Dermis microvascular lymphatic vessel endothelial cell (primary cell): ENCODE measurements at places on chromosomes 3 and 15. TPM values are rescaled to one million over a fixed set of nuclear protein-coding genes. Genes with fewer than 3 reads are reported as not detected.

The NDN gene
- total RNA-seq, result 20.3 and 52.2 TPM in 2 replicates

The CPNE4 gene
- total RNA-seq, result not detected in 2 replicates

The PIGBOS1 gene
- 4.8 and 5.3 TPM in 2 replicates for total RNA-seq

The CGNL1 gene
- 25.7 and 27.7 TPM in 2 replicates for total RNA-seq

DNA sequence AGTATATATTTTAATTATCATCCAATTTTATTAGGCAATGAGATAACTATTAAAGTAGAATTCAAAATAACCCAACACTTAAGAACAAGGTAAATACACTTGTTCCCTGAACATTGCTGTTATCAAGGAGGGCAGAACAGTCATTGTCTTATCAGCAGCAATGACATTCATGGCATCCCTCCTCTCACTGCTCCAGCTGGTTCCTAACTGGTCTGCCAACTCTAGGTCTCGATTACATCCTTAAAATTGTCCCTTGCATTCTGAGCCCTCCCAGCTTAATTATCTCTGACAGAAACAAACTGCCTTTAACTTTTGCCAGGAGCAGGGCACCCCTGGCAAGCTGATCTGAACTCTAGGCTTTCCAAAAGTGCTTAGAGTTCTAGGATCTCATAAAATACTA, 14.0 kb upstream of the DYNC1LI1 start:
- DNase-seq, result no peak

DNA sequence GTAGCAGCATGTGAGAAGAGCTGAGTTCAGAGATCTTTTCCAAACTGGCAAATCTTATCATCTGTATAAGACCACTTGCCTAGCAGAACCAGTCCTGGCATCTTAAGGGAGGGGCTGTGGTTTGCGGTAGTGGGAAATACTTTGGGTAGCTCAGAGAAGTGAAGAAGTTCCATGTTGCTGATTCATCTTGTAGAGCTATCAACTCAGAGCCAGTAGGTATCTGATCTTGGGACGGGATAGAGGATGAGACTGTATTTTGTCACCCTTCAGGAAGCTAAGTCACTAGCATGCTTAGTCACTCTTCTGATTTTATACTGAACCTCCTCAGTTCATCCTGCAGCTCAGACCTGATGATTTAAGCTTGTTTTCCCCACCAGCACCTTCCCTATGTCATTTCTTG, 211.4 kb downstream of the NR1D2 start:
- no peak for DNase-seq

GRCh38 chr15:25446076-25446475, 7.3 kb upstream of the UBE3A start:
- no peak for DNase-seq

GRCh38 chr3:127411083-127411727, 123.4 kb upstream of the PRR20G start:
- no peak for DNase-seq

- no peak for DNase-seq
Measured at GRCh38 chr15:42721016-42721415, 15.9 kb downstream of the CDAN1 start.

DNA sequence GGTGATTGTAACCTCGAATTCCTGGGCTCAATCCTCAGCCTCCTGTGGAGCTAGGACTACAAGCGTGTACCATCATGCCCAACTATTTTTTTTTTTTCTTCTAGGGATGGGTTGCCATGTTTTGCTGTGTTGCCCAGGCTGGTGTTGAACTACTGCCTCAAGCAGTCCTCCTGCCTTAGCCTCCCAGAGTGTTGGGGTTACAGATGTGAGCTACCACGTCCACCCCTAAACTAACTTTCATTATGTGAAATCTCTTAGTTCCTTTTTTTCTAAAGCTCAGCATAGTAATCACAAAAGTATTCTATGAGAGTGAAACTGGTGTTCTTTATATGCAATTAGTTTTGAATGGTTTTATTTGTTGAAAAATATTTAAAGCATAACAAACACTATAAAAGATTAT, 92.1 kb downstream of the XRN1 start:
- DNase-seq, result no peak
